ENCODE measurements at places on chromosomes 13 and 19.

DNA sequence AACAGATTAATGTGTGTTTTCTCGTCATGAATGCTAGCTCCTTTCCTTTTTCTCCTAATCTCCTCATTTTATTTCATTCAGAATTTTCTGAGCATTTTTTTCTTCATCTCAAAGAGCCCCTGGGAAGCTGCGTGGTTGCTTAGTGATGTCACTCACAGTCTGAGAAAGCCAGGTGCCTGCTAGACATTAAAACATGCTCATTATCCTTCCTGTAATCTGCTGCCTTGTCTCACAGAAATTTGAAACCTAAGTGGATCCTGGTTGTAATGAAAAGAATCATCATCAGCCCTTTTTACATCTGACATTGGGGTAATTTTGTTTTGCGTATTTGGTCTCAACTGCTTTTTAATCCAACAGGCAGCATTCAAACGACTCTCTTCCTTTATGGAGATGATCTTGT, 108.2 kb upstream of the RNF113B start:
- no peak for DNase-seq

GRCh38 chr19:11552666-11553372, 6.2 kb downstream of the ELOF1 start:
- DNase-seq: no peak

DNA sequence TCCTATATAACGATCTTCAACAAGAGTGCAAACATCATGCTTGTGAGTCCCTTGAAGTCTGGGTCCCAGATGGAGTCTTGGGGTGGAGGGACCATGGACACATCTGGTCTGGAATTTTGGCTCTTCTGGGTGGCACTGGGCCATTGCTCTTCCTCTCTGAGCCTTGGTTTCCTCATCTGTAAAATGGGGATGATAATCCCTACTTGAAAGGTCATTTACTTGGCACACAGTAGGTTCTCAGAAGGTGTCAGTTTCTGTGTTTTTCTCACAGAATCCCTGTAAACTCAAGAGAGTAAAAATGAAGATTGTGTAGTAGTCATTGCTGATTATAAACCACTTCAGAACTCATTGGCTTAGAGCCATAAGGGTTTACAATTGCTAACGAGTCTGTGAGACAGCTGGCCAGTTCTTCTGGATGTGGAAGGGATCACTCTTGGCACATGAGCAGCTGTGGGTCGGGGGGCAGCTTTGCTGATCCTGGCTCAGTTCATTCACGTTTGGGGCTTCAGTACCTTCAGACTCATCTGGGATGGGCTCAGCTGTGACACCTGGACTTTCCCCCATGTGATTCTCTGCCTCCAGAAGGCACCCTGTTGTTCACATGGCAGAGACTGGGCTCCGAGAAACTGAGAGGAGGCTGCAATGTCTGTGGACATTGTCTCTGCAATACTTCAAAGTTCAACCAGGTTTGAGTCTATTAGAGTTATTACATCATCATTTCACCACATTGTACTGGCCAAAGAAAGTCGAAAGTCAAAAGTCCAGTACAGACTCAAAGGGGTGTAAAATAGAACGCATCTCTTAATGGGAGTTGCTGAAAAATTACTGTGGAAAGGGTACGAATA, 7.8 kb downstream of the CYP4F12 start:
- no peak for DNase-seq

- no peak for DNase-seq
These were observed 98.4 kb downstream of the WDFY2 start for GRCh38 chr13:51682686-51683085.

GRCh38 chr13:113963376-113963775, 10.5 kb downstream of the C13orf46 start:
- DNase-seq: no peak

GRCh38 chr13:109336730-109337129, 449.7 kb downstream of the IRS2 start:
- DNase-seq: no peak

DNA sequence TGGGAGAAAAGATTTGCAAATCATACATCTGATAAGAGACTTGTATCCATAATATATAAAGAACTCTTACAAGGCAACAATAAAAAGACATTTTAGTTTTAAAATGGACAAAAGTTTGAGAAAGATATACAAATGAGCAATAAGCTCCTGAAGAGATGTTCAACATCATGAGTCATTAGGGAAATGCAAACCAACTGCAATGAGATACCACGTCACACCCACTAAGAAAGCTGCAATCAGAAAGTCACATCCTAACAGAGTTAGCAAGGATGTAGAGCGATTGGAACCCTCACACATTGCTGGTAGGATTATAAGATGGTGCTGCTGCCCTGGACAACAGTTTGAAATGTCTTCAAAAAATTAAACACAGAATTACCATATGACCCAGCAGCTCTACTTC, 50.3 kb downstream of the GSX1 start:
- no peak for DNase-seq

- DNase-seq: peak; percentile 66
These were observed 12.0 kb downstream of the KHSRP start for GRCh38 chr19:6412447-6413091.

GRCh38 chr13:32645854-32646253, 59.6 kb downstream of the PDS5B start:
- peak; percentile 35 for DNase-seq

DNA sequence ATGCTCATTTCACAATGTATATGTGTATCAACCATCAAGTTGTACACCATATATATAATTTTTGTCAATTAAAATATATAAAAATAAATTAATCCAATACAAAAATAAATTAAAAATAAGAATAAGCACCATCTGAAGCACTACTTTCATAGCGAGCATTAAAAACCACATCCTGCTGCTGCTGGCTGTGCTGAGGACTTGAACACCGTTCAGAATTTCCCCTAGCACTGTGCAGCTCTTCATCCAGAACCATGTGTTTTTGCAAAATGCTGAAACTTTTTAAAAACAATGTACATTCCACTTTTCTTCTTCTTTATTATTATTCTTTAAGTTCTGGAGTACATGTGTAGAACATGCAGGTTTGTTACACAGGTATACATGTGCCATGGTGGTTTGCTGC, 40.0 kb upstream of the FOXO1 start:
- DNase-seq: no peak
